ENCODE measurements at places on chromosomes 12 and 14.

GRCh38 chr12:92615703-92616102 lies 87.1 kb upstream of the PLEKHG7 start:
- DNase-seq, result no peak

DNA sequence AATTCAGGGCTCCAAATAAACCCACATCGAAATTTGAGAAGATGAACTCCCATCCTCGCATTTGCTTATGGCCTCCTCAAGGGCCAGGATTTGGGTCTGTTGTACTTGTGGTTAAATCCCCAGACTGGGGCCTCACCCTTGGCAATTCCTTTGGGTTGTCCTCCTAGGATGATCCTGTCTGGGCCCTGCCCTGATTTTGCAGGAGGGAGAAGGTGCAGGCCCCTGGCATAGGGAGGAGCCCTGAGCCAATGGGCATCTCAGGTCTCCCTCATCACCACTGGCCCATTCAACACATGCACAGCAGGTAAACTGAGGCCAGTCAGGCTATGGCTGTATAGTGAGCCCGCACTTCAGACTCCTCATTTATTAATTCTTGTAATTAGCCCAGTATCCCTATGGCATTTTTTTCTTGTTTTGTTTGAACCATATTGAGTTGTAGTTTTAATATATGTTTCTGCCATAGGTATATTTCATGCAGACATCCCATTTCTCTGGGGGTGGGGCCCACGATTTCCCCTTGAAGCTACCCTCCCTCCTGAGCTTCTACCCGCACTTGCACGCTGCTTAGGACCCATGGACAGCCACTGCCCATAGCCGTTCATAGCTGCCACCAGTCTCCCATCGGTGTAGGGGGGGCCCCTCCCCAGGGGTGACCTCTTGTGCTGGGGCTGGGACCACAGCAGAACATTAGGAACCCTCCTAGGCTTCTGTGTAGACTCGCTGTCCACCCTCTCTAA lies 67.1 kb upstream of the DDX11 start:
- peak; percentile 57 for DNase-seq

DNA sequence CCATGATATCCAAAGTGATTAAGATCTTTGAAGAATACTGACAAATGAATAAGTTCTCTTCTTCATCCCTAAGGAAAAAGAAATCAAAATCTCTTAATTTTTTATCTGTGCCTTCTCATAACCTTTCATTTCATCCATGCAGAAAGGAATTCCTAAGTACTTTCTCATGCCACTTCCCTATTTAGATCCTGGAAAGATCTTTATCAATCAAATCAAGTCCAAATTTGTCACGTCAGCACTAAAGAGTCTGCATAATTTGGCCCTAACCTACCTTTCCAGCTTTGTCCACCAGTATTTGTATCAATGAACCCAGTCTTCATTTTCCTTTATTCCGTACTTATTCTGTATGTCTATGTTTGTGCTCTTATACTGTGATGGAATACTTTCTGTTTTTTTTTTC lies 41.2 kb downstream of the VEZT start:
- no peak for DNase-seq

DNA sequence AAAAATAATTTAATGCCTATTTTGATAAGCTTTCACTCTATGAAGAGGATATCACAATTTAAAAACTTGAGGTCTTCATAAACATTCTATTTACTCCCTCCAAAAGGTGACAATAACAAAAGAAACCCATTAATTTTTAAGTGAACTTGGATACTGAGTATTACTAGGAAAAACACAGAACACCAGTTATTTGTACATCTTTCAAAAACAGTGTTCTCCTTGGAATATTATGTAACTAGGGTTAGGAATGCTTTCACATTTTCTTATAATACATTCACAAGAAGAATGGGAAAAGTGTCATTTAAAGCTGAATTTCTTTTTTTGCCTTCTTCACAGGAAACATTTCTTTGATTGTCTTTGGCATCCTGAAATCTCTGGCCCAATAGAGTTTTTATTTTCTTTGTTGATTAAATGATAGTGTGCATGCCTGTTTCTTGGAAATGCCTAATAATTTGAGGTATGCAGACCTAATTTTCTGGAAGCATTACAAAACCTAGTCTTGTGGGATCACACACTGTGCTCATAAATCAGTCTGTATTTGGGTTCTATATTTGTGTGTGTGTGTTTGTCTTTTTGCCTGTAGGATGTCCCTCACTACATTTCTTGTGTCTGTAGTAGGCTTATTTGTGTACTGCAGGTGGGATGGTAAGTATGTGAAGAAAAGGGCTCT lies 76.5 kb downstream of the WNK1 start:
- no peak for DNase-seq

DNA sequence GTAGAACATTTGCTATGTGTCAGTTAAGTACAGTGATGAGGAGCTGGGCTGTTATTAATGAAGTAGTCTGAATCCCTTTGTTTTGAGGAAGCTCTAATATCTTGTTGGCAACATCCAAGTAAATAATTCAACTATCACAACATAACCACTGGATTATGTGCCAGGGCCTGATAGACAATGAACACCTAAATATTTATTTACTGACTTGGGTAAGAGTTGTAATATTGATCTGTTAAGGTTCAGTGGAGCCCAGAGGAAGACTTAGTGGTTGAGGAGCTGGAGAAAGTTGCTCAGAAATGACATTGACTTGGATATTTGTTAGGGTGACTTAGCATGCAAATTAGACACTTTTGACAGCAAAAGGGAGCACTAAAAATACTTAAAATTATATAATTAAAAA lies 26.8 kb downstream of the DERA start:
- no peak for DNase-seq

DNA sequence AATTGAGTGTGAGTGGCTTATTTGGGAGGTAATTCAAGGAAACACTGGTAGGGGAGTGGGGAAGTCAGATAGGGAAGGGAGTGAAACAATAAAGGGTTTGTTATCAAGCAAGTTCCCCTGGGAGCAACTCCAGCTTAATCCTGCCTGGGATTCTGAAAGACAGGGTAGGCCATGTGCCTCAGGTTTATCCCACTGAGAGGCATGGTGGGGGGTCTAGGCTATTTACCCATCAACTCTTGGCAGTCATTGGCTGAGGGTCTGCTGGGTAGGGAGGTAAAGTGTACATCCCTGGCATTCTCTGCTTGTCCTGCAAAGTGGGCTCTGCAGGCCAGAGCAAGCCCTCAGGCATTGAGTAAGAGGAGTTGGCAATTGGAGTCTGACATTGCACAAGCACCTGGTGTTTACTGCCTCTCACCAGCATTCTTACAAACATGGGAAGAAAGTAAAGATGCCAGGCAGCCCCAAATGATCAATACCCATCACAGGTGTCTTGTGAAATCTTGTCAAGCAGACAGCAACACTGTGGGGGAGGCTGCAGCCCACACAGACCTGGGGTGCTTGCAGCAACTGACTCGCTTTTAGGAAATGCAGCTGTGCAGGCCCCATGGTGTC lies 169.3 kb downstream of the KTN1 start:
- no peak for DNase-seq

- no peak for DNase-seq
Measured at GRCh38 chr14:93780813-93781400, 7.4 kb downstream of the PRIMA1 start.

GRCh38 chr12:118980407-118981014 lies 830 bp upstream of the SRRM4 start:
- DNase-seq, result no peak

Data from left forelimb (tissue), 1 donor.